ENCODE measurements at places on chromosomes 2 and 18.

- no peak for DNase-seq
These were observed 58.5 kb downstream of the SOS1 start for GRCh38 chr2:39062320-39062719.

- DNase-seq, result no peak
These were observed 18.1 kb downstream of the IMPA2 start for GRCh38 chr18:11999429-11999828.

DNA sequence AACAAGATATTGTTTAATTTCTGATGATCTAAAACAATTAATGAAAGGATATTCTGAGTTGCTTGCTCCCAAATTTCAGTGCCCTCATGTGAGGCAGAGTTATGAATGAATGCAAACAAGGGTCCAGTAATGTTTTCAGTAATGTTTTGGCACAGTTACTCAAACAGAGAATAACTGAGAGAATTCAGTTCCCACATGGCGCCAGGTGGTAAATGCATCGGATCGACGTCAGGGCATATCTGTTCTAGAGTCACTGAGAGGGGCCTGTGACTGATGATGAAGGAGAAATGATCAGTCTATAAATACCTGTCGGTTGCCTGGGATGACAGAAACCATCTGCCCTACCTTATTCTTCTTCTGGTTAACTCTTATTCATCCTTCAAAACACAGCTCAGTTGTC lies 81.4 kb downstream of the KCNS3 start:
- no peak for DNase-seq

- no peak for DNase-seq
These were observed 40.3 kb downstream of the CRIM1 start for GRCh38 chr2:36395866-36396265.

DNA sequence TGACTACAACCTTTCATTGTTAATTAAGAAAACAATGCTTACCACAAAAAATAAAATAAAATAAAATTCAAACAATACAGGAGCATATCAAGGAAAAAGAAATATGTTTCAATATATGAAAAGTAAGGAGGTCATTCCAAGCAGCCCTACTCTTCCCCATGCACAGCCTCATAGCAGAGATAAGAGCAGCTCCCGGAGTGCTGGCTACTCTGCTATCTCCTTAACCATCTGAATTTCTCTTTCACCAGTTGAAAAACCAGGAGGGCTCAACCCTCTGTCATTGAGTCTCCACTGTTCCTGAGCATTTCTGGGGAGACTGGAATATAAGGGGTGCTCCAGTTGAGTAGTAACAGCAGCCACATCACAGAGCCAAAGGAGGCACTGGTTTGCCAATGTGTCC lies 201.4 kb downstream of the TCF4 start:
- no peak for DNase-seq

- no peak for DNase-seq
These were observed 25.8 kb upstream of the CABYR start for GRCh38 chr18:24112874-24113615.

GRCh38 chr2:176455816-176456291 lies 186.6 kb downstream of the MTX2 start:
- DNase-seq, result no peak

DNA sequence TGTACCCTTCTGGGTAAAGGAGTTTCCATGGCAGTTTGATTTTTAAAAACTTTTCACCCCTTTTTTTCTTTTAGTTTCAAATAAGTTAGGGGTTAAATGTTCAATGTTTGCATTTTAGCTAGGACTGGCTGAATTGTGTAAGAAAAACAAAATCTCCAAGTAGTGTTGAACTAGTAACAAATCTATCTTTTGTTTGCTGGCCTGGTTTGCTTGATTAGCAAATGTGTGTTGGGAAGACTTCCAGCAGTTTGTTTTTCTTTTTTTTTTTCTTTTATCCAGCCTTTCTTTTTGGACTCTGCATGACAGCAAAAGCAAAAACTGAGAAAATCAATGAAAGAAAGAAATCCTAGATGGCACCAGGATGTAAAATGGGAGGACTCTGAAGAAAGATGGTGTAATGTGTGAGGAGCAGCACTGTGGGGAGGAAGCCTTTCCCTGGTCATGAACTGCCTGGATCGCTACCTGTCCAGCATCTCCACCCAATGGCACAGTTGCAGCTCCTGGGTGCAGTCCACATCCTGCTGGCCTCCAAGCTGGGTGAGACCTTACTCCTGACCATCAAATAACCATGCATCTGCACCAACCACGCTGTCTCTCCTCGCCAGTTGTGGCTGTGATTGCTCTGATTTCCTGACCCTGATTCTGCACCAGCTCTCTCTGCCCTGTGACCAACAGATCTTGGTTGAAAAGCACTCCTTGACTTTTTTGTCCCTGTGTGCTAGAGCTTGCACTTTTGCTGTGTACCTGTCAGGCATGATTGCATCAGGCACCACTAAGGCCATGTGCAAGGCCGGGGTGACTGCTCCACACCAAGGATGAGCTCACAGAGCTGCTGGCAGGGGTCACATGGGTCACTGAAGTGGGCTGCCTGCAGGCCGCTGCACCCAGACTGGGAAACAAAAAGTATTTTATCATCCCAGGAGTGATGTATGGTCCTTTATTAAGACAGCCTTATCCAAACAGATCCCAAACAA lies 71.2 kb upstream of the ZNF236 start:
- DNase-seq, result no peak

- DNase-seq, result no peak
These were observed 361.5 kb downstream of the LPIN1 start for GRCh38 chr2:12107939-12108338.

- DNase-seq, result no peak
These were observed 80.7 kb downstream of the ITGB1BP1 start for GRCh38 chr2:9342659-9343058.

- DNase-seq, result no peak
These were observed 639.8 kb downstream of the TMEM182 start for GRCh38 chr2:103401621-103402020.

DNA sequence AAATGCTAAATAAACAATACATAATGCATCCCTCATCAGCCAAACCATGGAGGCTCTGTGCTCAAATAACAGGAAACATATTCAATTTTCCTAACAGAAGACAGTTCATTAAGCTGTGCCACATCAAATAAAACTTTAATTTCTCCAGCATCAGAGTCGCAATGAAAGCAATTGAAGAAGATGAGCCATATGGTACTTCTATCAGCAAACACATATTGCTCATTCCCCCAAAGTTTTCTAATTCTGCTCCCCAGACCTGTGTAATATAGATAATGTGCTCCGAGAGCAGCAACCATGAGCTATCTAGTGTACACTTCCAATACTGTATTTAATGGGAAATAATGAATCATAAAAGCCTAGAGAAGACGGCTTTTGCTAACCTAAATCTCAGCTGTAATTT lies 263.2 kb downstream of the MEIS1 start:
- DNase-seq, result no peak

Measured in GF-D8 (cell line).